ENCODE measurements at places on chromosomes 7 and 10. TPM values are rescaled to one million over a fixed set of nuclear protein-coding genes. Genes with fewer than 3 reads are reported as not detected.

DNA sequence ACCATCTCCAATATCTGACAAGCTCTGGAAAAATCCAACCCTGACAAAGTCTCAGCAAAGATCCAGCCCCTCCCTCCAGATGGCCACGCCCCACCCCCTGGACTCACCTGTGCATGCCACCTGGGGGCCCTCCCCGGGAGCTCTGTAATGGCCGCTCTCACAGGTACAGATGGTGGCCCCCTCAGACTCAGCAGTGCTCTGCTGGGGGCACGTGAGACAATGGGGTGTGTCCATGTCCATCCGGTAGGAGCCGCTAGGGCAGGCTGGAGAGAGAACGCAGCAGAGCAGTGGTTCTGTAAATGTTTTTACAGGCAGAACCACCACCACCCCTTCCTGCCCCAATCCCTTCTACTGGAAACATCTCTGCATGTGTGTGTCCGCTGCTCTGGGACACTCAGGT is 9.5 kb downstream of the EPHA1 start:
- H3K27me3 ChIP-seq = no peaks in the 10 kb centered on the region
- DNase-seq = no peak
- no peaks in the 10 kb centered on the region for H3K36me3 ChIP-seq
- H3K27ac ChIP-seq = no peak overlapping the region
- no peak overlapping the region for H3K4me3 ChIP-seq

DNA sequence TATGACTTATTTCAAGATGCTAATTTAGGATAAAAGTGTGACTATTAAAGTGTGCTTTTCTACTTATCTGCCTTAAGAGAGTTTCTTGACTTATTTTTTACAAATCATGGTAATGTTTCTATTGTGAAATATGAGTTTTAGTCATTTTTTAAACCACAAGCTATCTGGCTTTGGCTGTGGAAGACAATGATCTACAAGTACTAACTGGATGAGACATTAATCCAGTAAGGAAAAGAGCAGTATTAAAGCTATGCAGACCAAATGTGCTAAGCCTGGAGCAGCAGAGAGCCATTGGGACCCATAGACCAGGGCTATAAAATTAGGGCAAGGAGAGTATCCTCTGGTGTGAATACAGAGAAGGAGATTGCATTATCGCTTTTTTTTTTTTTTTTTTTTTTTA is 92.4 kb downstream of the SEMA3A start:
- H3K27me3 ChIP-seq = no peaks in the 10 kb centered on the region
- no peaks in the 10 kb centered on the region for H3K36me3 ChIP-seq
- no peak for DNase-seq
- H3K4me1 ChIP-seq = no peaks in the 10 kb centered on the region
- H3K4me3 ChIP-seq = no peak overlapping the region

DNA sequence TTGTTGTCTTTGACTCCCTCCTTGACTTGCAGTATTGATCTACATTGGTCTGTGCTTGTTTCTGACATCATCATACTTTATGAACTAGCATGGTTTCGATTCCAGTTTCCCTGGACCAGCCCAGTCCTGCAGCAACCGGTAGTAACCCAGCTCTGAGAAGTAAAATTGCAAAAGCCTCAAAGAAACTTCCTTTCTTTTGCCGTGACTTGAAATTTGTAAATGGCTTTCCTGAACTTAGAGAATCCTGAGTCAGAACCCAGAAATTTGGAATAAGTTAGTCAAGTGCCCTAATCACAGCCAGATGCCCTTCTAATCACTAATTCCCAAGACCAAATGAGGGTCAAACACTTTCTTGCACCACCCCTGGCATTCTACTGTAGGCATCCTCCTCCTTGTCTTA is 15.0 kb downstream of the TAS2R60 start:
- no peak overlapping the region for H3K27ac ChIP-seq
- H3K4me1 ChIP-seq = no peaks in the 10 kb centered on the region
- H3K27me3 ChIP-seq = no peaks in the 10 kb centered on the region
- no peaks in the 10 kb centered on the region for H3K36me3 ChIP-seq

The SNX8 gene
- 17.6 TPM for total RNA-seq

The EMX2 gene
- 0.16 TPM for total RNA-seq

DNA sequence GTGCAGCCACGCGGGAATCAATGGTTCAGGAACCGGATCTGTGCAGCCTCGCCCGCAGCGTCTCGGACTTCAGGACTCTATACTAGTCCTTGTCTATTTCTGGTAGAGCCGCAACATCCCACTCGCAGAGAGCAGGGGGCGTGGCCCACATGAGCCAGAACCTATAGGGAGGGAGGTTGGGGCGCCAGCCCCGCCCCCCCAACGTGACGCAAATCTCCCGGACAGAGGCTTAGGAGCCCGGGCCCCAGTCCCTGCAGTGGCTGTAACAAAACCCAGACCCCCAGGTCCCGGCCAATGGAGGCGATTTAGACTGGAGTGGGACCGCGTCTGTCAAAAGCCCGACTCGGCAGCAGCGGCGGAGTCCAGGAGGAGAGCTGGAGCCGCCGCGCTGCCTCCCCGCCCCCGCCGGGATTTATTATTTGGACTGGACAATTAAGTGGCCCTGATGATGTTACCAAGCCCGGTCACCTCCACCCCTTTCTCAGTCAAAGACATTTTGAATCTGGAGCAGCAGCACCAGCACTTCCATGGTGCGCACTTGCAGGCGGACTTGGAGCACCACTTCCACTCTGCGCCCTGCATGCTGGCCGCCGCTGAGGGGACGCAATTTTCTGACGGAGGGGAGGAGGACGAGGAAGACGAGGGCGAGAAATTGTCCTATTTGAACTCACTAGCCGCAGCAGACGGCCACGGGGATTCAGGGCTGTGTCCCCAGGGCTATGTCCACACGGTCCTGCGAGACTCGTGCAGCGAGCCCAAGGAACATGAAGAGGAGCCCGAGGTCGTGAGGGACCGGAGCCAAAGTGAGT is at the start of gene NKX2-3:
Gene NKX2-3 (plus strand): TSS at position 256 of the 809 bp plus-strand sequence. CDS start 190 bp downstream, at position 446.
- H3K27me3 ChIP-seq = peaks cover 99% of the 10 kb centered on the region
- H3K36me3 ChIP-seq = no peaks in the 10 kb centered on the region
- peaks cover 76% of the 10 kb centered on the region for H3K4me1 ChIP-seq
- DNase-seq = no peak
- no peak within 1 kb of the TSS for H3K27ac ChIP-seq

GRCh38 chr7:92873776-92874175 is 37.4 kb upstream of the CDK6 start:
- H3K4me1 ChIP-seq = no peaks in the 10 kb centered on the region
- H3K27ac ChIP-seq = no peak overlapping the region
- no peak overlapping the region for H3K4me3 ChIP-seq
- no peak for DNase-seq
- H3K27me3 ChIP-seq = no peaks in the 10 kb centered on the region
- H3K36me3 ChIP-seq = no peaks in the 10 kb centered on the region

- no peaks in the 10 kb centered on the region for H3K36me3 ChIP-seq
- H3K4me1 ChIP-seq = no peaks in the 10 kb centered on the region
- no peak overlapping the region for H3K4me3 ChIP-seq
- no peak overlapping the region for H3K27ac ChIP-seq
Observed at GRCh38 chr10:77081481-77081891, 556.1 kb downstream of the KCNMA1 start.

GRCh38 chr7:88020953-88021665 is 87.1 kb downstream of the ADAM22 start:
- no peaks in the 10 kb centered on the region for H3K36me3 ChIP-seq
- no peak overlapping the region for H3K27ac ChIP-seq
- no peak for DNase-seq
- H3K4me3 ChIP-seq = no peak overlapping the region
- no peaks in the 10 kb centered on the region for H3K4me1 ChIP-seq

GRCh38 chr10:34156781-34157425 is 658.2 kb downstream of the PARD3 start:
- H3K4me3 ChIP-seq = no peak overlapping the region
- no peak overlapping the region for H3K27ac ChIP-seq
- H3K27me3 ChIP-seq = no peaks in the 10 kb centered on the region

The SERPINE1 gene
- 1.3 TPM for total RNA-seq

The HKDC1 gene
- not detected for total RNA-seq

DNA sequence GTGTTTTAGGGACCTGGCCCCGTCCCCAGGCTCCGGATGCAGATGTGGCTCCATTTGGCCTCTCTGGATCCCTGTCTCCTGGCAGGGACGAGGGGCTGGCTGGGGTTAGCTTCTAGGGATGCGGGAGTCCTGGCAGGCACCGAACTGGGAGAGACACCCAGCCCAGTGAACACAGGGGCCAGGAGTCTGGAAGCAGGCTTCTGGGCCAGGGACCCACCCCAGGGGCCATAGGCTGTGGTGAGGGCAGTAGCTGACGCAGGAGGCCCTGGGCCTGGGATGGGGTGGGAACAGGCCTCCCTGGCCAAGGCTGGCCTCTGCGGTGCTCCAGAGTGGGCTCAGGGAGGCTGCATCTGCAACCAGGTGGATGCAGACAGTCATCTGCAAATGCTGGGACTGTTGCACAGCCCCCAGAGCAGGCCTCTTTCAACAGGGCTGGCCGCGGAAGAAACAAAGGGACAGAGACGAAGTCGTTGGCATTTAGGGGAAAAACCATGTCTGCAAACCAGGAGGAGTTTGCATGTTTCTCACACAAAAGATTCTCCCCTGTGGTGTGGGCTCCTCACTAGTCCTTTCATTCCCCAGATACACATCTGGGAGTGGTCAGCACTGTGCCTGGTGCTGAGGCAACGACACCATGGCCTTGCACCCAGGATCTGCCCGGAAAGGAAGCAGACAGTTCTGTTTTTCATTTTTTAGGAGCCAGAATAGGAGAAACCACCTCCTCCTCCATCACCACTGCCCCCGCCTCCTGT is 36.4 kb upstream of the ZNF488 start:
- no peaks in the 10 kb centered on the region for H3K4me1 ChIP-seq
- H3K27ac ChIP-seq = no peak overlapping the region
- DNase-seq = no peak
- H3K27me3 ChIP-seq = no peaks in the 10 kb centered on the region

GRCh38 chr10:111455776-111456426 is 379.1 kb downstream of the ADRA2A start:
- H3K36me3 ChIP-seq = no peaks in the 10 kb centered on the region
- H3K27me3 ChIP-seq = no peaks in the 10 kb centered on the region
- no peaks in the 10 kb centered on the region for H3K4me1 ChIP-seq
- DNase-seq = no peak
- H3K27ac ChIP-seq = no peak overlapping the region
- no peak overlapping the region for H3K4me3 ChIP-seq

DNA sequence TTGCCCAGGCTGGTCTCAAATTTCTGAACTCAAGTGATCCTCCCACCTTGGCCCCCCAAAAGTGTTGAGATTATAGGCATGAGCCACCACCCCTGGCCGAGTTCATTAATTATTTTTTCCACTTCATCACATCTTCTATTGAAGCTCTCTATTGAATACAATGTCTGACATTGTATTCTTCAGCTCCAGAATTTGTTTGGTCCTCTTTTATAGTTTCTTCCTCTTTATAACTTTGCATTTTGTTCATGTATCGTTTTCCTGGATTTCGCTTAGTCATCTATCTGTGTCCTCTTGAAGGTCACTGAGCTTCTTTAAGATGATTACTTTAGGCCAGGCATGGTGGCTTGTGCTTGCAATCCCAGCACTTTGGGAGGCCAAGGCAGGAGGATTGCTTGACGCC is 30.2 kb downstream of the NOM1 start:
- H3K4me1 ChIP-seq = no peaks in the 10 kb centered on the region
- DNase-seq = no peak
- no peak overlapping the region for H3K27ac ChIP-seq

- no peak overlapping the region for H3K4me3 ChIP-seq
- no peak overlapping the region for H3K27ac ChIP-seq
- H3K27me3 ChIP-seq = no peaks in the 10 kb centered on the region
- DNase-seq = peak; percentile 10
- peaks cover 38% of the 10 kb centered on the region for H3K36me3 ChIP-seq
- peaks cover 22% of the 10 kb centered on the region for H3K4me1 ChIP-seq
Observed at GRCh38 chr7:30926313-30926712, 14.7 kb downstream of the AQP1 start.

DNA sequence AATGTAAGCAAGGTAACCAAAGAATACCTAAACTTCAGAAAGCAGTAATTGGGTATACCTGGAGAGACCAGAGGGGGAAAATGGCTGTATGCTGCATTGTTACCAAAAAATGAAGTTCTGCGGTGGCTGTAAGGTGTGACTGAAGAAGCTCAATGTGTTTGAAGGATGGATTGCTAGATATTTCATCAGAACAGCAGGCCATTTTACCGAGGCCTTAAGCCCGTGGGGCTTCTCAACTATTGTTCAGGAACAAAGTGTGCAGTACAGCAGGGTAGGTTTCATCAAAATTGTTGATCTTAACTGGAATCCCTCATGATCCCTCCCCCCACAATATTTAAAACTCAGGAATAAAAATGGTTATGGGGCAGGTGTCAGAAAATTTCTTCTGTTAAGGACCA is 204.0 kb upstream of the GHITM start:
- no peak overlapping the region for H3K4me3 ChIP-seq
- no peaks in the 10 kb centered on the region for H3K4me1 ChIP-seq
- DNase-seq = no peak

The SRGN gene
- total RNA-seq = 76.9 TPM

DNA sequence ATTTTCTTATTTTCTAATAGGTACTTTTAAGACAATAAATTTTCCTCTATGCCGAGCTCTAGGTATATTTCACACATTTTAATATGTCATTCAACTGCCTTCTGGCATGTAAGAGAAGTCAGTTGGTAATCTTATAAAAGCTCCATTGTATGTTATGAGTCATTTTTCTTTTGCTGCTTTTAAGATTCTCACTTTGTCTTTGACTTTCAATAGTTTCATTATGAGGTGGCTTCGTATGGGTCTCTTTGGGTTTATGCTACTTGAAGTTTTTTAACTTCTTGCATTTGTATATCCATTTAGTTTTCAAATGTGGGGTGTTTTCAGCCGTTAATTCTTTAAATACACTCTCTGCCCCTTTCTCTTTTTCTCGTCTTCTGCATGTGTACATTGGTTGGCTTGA is 80.5 kb downstream of the ABCA13 start:
- no peaks in the 10 kb centered on the region for H3K27me3 ChIP-seq
- no peak overlapping the region for H3K27ac ChIP-seq
- H3K4me1 ChIP-seq = no peaks in the 10 kb centered on the region
- no peaks in the 10 kb centered on the region for H3K36me3 ChIP-seq
- H3K4me3 ChIP-seq = no peak overlapping the region

The NEBL gene
- 830 TPM for total RNA-seq

The DHX32 gene
- total RNA-seq = 53.7 TPM

The AKR1C1 gene
- 16.5 TPM for total RNA-seq

GRCh38 chr7:116591202-116592040 is 66.6 kb downstream of the CAV1 start:
- peaks cover 25% of the 10 kb centered on the region for H3K4me1 ChIP-seq
- no peak for DNase-seq
- H3K36me3 ChIP-seq = no peaks in the 10 kb centered on the region
- H3K27ac ChIP-seq = no peak overlapping the region
- H3K27me3 ChIP-seq = no peaks in the 10 kb centered on the region
- H3K4me3 ChIP-seq = peak overlapping the region; percentile 37

DNA sequence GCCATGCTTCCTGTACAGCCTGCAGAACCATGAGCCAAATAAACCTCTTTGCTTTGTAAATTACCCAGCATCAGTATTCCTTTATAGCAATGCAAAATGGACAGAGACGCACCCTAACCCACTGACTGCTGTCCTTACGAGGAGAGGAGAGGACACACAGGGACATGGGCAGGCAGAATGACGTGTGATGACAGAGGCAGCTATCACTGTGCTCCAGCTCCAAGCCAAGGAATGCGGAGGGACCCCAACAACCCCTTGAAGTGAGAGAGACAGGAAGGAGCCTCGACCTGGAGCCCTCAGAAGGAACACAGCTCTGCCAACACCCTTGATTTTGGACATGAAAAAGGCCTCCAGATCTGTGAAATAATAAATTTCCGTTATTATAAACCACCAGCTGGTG is 46.6 kb upstream of the EBF3 start:
- H3K4me3 ChIP-seq = no peak overlapping the region
- H3K4me1 ChIP-seq = no peaks in the 10 kb centered on the region
- H3K27ac ChIP-seq = no peak overlapping the region
- peaks cover 26% of the 10 kb centered on the region for H3K27me3 ChIP-seq
- no peak for DNase-seq

The PLCE1 gene
- total RNA-seq = 8.0 TPM

The FAM221A gene
- 2.7 TPM for total RNA-seq

The FBXL13 gene
- total RNA-seq = 0.42 TPM
